Gastrocnemius medialis (tissue), 4 donors: ENCODE measurements at places on chromosomes 1 and 21. TPM values are rescaled to one million over a fixed set of nuclear protein-coding genes. Genes with fewer than 3 reads are reported as not detected.

CD48 gene
- not detected for total RNA-seq

ARTN gene
- total RNA-seq, result 0.25 TPM

BCL2L15 gene
- total RNA-seq, result not detected

TRIM67 gene
- total RNA-seq, result not detected

MATN1 gene
- not detected for total RNA-seq

INSRR gene
- total RNA-seq, result not detected

RAP1GAP gene
- total RNA-seq, result 0.75 TPM

DNA sequence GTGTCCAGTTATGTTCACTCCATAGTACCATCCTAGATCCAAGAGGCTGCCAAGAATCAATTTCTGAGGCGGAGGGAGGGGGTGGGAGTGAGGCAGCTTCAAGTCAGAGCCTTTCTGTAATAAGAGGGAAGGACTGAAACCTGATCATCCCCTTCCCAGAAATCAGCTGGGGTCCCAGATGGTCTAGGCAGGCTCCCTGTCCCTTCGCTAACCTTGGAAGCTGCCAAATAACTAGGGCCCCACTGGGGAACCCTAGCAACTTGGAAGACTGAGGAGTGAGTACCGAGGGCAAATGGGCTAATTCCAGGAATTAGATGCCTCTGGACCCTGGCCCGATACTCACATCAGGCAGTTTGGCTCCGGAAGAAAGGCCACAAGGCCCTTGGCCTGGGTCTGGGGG lies 113.3 kb downstream of the NAV1 start:
- no peak for DNase-seq

DNA sequence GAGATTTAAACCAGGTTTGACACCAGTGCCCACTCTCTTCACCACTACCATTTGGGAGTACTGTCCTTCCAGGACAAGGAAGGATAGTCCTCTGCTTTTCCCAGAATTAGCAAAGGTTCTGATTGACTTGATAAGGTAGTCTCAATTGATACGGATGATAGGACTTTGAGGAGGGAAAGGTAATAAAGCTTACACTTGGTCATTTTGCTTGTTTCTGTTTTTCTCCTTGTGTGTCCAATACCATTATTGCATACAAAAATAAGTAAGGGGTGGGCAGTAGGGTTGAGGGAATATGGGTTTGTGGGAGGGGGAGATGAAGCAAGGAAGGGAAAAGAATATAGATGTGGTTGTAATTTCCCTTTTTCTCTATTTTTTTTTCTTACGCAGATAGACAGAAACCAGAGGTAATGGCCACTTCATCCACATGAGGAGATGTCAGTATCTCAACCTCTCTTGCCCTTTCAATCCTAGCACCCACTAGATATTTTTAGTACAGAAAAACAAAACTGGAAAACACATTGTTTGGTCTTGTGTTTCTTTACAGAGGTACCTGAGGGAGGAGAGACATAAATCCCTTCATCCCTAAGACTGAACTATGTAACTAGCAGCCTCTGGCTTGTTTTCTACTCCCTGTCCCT lies 2.6 kb downstream of the C1orf56 start:
- no peak for DNase-seq

- no peak for DNase-seq
Measured at GRCh38 chr1:7373876-7374562, 397.1 kb upstream of the VAMP3 start.

DNA sequence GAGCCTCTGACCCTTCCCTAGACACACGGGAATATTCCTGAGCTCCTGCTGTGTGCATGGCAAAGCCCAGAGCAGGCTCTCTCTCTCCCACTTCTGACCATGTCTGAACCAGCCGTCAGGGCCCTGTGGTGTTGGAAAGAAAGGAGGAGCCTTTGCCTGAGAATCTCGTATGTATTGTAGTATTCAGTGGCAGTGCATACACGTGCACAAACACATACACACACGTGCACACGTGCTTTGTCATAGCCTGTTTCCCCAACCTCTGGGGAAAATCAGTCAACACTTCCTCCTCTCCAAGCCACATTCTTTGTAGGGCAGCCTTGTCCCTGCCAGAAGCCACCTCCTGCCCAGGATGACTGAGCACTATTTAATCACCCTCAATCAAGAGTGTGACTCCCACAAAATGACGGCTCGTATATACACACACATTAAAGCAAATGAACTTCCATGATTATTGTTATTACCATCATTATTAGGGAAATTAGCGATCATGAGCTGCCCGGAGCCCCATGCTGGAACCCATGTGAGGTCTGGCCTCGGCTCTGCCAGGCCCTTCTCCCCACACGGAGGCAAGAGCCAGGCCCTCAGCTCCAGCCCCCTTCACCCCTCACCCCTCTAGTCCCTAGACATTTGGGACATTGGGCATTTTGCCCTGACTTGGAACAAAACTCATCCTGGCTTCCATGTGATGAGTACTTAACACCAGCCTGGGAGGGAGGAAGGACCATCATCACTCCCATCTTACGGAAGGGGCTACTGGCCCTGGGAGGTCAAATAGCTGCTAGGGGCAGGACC lies 331.9 kb downstream of the NPHP4 start:
- no peak for DNase-seq

DNA sequence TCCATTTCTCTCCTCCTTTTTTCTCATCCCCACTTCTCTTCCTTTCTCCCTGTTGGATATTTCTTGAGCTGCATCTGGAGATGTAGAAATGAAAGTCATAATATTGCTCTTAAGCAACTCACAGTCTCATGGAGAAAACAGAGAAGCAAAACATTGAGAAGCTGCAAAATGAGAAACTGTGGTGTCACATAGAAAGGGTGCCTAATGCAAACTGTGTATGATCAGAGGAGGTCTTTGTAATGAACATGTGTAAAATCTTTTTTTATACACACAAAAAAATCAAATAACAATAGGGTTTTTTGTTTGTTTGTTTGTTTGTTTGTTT lies 11.8 kb upstream of the SLAMF7 start:
- DNase-seq, result no peak

- DNase-seq, result no peak
Measured at GRCh38 chr1:5913078-5913845, 79.0 kb downstream of the NPHP4 start.

DNA sequence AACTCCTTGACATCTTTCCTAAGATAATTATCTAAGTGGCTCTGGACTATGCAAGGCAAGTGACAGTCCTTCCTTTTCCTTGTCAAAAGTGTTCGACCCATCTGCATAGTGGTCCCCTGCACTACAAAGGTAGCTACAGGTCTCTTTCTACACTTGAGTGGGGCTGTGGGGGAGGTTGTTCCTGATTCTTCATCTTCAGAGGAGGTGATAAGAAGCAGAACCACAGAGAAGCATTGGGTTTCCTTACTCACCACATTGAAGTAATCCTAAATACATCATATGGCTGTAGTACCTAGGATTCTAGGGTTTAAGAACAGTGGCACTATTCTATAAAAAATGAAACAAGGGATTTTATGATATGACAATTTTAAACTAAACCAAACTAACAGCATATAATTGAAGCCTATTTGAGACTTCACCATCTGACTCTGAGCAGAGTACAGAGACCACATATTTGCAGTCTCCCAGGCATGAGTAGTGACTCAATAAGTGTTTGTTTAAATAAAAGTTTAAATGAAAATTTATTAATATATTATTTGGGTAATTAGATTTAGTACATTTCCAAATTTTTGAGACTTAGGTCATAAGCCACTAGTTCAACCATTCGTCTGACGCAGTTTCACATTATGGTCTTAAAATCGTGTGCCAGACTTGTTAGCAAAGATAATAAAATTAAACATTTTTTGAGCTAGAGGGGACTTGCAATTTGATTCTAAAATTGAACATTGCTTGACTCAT lies 54.9 kb upstream of the NEK7 start:
- DNase-seq, result no peak

DNA sequence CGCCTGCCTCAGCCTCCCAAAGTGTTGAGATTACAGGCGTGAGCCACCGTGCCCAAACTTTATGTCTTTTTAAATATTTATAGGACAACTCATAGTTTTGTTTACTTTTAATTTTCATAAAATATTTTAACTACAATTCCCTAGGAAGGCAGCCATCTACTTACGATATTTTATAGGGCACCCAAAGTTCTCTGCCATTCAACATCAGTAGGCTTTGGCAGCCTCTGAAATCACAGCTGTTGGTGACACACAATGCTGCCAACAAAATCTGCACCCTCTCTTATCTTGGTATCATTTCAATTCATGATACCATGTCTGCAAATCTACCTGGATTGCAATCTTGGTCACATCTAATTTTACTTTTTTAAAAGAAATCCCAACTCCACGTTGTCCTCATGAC lies 27.1 kb upstream of the ERO1B start:
- DNase-seq, result no peak

DNA sequence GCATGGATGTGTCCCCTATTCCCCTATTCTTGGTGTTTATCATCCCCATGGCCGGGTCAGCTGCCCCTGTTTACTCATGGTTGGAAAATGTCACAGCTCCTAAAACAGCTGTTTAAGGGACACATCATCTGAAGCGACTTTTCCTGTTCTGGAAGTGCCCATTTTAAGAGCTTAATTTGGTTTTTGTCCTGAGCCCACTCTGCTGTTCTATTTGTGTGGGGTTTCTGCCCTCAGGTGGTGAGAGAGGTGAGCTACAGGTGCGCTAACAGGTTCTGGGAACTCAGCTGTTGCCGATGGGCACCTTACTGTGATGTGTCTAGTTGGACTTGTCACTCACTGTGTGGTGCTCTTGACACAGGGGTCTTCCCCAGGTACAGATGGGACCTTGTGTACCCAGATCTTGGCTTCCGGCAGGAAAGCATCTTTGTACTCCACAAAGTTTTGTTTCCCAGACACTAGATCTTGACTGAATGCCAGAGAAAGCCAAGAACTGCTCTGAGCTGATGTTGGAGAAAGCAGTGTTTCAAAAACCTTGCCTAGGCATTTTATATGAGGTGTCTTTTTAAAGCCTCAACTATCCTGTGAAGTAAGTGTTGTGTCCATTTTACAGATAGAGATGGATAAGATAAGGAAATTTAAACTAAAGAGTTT lies 59.0 kb upstream of the CD1D start:
- no peak for DNase-seq

DNA sequence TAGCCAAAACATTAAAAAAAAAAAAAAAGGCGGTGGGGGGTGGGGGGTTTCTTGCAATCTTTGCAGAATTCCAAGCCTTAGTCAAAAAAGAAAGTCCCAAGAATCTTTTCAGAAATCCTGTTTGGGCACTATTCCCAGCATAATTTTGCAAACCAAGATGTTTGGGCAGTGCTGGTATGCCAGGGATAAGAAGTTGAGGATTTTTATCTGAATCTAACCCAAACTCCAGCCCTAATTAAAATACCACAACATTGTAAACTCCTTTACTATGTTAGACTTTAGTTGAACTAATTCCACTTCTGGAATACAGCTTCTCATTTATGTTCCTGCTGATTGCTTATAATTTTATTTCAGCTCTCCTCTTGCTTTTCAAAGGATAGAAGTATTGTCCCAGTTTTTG lies 504.1 kb upstream of the ADGRL2 start:
- DNase-seq, result no peak

GRCh38 chr1:75613916-75614315 lies 3.0 kb upstream of the SLC44A5 start:
- no peak for DNase-seq
